WTC11 (cell line): ENCODE measurements at places on chromosomes 4 and X. TPM values are rescaled to one million over a fixed set of nuclear protein-coding genes. Genes with fewer than 3 reads are reported as not detected.

DNA sequence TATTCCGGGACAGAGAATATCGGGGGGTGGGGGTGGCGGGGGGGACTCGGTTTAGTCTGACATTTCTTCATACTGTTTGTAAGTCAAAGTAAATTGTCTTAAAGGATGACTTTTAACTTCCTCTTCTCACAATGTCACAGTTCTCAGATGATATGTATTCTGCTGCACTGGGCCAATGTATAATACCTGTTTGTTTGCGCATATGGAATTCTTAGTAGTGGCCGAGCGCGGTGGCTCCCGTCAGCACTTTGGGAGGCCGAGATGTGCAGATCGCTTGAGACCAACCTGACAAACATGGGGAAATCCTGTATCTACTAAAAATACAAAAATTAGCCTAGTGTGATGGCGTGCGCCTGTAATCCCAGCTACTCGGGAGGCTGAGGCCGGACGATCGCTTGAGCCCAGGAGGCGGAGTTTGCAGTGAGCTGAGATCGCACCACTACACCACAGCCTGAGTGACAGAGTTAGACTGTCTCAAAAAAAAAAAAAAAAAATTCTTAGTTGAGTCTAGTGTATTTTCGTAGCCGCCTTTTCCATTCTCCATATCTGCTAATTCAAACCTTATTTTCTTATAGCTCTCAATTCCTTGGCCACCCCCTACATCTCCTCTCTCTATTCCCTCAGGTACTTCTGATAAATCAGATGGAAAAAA, 851 bp downstream of the POLR2B start:
- no peak for DNase-seq

DNA sequence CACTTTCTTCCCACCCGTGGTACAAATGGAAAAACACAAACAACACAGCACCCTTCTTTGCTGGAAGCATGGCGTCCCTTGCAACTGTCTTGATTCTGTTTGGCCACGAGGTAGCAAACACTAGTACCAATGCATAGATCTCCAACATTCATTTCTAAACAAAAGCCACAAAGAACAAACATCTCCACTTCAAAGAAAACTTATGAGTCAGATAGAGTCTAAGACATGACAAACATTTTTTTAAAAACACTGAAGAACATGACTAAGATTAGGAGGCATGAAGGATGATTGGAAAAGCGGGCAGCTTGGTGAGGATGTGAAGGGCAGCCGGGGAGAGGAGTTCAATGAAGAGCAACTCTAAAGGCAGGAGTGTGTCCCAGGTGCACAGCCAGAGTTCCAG, 197.6 kb upstream of the FAM9B start:
- DNase-seq, result no peak

GRCh38 chr4:73741750-73742489, 1.6 kb downstream of the CXCL8 start:
- no peak for DNase-seq

FBXO8 gene
- total RNA-seq, result 7.5 to 10.5 TPM (median 9.0 TPM) in 3 replicates

- peak; percentile 66 for DNase-seq
Measured at GRCh38 chr4:30718021-30718542, 2.1 kb upstream of the PCDH7 start.

GAGE12H gene
- not detected in 3 replicates for total RNA-seq
